ENCODE measurements at places on chromosomes 13 and 19.
A peak's percentile ranks its signal among the peaks of the same experiment; 100 is the strongest.

DNA sequence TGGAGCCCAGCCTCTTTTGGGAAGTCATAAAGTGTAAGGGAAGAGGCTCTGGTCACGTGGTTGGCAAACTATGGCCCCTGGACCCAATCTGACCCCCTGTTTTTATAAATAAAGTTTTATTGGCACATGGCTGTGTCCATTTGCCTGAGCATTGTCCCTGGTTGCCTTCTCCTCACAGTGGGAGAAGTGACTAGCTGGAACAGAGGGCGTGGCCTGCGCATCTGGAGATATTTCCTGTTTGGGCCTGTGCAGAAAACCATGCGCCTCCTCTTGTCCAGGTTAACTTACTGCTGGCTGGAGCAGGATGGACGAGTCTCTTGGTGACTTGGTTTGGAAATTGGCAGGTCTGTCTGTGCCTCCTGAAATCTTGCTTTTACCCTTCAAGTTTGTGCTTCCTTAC is 48.3 kb downstream of the KDM4B start:
- no peak for DNase-seq

DNA sequence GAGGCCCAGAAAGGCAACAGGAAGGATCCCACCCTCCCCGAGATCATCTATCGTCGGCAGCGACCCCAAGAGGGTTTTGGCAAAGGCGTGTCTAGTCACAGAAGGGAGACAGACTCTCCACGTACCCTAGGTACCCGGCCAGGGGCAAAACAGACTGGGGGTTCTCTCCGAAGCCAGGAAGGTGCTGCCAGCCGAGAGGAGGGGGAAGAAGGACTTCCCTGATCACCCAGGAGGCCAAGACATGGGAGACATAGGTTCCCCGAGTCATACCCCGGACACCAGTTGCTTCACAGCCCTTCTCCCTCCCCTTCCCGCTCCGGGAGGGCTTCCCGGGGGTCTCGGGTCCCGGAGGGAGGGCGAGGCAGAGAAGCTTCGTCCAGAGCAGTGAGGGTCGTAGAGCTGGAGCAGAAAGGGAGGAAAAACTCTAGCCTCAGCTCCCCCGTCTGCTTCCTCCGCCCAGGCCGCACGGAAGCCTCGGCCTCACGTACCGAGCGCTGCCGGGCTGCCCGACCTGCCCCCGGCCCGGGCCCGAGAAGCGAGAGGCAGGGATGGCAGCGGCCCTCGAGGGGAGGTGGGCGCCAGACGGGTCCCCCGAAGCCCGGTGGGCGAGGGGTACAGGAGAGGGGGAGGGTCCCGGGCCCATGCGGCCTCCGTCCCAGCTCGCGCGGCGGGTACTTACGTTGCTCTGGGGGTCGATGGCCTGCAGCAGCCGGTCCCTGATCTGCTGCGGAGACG is 644 bp downstream of the MED26 start:
- peak; percentile 31 for DNase-seq

DNA sequence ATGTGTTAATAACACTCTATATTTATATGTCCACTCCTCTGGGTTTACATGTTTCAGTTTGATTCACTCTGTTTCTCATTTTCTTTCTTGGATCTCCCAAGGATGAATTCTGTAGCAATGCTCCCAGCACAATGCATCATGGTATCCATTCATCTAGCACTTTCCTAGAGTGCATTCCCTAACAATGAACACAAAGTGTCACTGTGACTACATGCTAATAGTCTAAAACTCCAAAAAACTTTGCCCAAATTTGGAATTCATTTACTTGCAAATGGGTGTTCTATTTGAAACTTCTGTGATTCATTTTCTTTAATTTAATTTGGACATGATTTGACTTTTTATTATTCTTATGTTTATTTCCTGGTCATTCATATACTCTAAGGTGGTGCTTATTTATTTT is 286.3 kb downstream of the POU4F1 start:
- no peak for DNase-seq

- DNase-seq, result no peak
Observed at GRCh38 chr13:111344471-111345191, 24.2 kb downstream of the TEX29 start.

- DNase-seq, result no peak
Observed at GRCh38 chr13:111316161-111316730, 4.2 kb upstream of the TEX29 start.

DNA sequence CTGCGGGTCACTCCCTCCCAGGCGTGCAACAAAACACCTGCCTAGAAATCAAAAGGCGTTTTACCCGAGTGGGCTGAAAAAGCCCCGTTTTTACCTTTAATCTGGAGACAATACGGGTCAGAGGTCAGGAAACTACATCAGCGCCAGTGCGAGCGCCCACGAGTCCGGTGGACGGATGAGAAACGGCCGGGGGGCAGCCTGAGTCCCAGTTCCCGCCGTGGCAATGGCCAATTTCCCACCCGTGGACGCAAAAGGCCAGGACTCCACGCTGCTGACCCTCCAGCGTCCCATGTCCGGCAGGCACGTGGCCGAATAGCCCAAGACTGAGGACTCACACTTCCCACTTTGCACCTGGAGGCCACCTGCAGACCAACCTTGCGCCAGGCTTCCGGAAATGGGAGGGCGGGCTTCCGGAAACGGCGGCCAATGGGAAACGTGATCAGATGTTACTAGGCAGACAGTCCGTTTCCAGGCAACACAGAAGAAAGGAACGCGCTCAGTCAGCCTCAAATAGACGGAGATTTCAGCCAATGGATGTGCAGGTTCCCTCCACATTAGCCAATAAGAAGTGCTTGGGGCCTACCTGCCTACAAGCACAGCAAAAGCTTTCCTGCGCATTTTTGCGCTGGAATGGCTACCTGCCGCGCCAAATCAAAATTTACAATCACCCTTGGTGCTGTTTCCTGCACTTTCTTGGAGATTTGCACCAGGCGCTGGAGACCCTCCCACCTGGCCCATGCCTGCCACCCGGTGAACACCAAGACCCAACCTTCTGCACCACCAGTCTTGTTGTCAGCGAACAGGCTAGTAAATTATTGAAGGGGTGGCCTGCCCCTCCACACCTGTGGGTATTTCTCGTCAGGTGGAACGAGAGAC is 47.4 kb downstream of the ZFP14 start:
- DNase-seq, result peak; percentile 86

DNA sequence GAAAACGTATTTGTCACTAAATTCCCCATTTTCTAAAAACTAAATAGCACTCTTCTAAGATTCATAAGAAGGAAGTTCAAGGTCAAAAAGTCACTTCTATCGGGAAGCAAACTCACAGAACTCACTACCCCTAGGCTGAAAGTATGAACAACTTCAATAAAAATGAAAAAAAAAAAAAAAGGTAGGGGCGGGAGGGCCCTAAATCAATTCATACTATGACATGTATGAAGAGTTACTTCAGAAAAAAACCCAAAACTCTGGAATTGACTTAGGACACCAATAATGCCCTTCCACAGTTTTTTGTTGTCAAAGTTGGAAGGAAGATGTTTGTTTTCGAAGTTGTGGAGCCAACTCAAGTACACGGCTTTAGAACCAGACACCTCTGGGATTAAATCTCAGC is 1.1 kb downstream of the SUCLA2 start:
- DNase-seq, result no peak

- DNase-seq, result no peak
Observed at GRCh38 chr19:11361771-11362731, 6.8 kb downstream of the PLPPR2 start.

DNA sequence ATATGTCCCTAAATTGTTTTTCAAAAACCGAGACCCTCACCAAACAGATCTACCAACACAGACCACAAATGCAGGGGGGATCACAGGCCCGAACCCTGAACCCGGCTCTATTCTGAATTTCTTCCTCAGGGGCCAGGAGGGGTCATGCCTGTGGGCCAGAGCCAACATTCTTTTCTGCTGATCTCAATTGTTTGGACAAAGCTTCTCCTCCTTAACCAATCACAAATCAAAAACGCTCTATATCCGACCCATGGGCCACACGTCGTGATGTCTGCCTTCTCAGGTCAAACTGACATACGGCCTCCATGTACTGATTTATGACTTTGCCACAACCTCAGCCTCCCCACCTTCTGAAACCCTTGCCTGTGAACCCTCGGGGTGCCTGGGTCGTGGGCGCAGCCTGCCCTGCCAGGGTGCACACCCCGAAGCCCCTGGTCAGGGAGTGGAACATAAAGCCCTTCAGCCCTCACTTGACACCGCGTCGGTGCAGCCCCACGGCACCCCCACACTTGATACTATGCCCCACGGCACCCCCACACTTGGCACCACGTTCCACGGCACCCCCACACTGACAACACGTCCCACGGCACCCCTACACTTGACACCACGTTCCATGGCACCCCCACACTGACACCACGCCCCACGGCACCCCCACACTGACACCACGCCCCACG is 58.4 kb upstream of the C13orf46 start:
- no peak for DNase-seq

DNA sequence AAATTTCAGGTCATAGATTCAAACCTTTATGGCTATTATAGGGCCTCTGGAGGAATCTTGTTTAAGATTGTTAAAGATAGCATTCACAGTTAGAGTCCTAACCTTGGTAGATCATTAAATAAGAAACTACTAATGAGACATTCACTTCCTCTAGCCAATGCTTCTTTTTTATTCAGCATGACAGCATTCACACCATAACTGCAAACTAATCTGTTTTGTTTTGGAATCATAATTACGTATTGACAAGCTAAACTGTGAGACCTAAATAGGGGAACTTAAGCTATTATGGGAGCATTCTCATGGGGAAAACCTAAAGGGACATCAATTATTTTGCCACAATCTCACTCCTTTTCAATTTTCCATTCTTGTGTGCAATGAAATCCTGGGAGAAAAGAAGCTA is 653.8 kb downstream of the PCDH9 start:
- no peak for DNase-seq

- no peak for DNase-seq
Observed at GRCh38 chr19:7618348-7618747, 11.0 kb downstream of the XAB2 start.

DNA sequence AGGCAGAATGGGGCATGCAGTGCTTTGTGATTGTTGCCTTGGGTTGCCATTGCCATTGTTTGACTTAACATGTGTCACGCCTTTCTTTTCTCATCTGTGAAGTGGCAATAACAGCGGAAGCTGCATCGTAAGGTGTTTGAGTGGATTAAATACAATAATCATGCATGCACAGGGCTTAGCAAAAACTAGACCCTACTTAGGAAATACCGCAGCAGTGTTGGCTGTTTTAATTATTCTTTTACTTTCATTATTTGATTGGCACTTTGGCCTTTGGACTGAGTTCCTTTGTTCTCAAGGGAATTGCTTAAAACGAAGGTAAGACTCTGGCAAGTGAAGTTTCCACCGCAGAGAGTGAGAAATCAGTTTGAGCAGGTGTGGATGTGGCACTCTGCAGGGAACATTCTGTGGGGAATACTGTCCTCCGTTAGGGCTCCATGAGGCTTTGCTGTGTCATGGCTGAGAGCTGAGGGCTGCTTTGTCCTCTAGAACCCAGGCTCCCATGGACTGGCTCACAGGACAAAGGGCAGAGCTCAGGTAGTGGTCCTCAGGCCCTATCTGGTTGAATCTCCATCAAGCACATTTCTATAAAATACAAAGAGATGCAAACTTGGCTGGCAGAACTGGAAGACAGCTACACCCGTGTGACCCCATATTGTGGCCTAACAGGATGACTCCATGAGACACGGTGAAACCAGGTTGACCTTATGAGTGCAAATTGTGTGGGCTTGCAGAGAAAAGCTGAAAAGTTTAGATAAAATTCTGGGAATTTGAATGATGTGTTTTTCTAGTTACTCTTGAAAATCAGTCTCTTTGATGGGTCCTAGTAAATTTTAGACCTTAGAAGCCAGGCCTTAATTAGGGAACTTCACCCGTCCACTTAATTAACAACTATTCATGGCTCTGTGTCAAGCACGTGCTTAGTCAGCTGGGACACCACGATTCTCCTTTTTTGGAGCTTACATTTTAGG is 407.2 kb downstream of the KCNRG start:
- DNase-seq, result no peak

GRCh38 chr13:46665248-46665632 is 112.3 kb downstream of the LRCH1 start:
- DNase-seq, result no peak

DNA sequence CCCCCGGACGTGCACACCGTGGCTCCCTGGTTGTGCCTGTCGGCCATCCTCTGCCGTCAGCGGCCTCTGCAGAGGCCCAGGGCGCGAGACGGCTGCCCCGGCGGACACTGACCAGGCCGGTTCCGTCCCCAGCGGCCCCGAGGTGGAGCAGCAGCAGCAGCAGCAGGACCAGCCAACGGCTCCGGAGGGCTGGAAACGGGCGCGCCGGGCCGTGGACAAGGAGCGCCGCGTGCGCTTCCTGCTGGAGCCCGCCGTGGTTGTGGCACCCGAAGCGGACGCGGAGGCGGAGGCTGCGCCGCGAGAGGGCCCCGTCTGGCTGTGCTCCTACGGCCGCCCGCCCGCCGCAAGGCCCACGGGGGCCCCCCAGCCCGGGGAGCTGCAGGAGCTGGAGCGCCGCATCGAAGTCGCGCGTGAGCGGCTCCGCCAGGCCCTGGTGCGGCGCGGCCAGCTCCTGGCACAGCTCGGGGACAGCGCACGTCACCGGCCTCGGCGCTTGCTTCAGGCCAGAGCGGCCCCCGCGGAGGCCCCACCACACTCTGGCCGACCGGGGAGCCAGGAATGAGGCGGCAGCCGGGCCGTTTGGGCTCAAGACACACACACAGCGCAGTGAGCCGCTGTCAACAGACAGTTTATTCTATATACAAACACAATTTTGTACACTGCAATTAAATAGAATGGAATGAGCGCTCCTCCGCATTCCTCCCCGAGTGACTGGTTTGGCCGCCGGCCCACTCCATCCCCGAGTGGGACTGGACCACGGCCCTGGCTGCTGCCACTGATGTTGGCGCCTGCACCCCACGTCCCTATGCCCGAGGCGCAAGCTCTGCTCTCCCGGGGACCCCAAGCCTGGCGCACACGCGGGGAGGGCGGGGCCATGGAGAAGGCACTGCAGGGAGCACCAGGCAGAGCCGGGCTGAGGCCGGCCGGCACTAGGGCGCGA is 9.1 kb downstream of the GRIN3B start:
- DNase-seq, result peak; percentile 65

DNA sequence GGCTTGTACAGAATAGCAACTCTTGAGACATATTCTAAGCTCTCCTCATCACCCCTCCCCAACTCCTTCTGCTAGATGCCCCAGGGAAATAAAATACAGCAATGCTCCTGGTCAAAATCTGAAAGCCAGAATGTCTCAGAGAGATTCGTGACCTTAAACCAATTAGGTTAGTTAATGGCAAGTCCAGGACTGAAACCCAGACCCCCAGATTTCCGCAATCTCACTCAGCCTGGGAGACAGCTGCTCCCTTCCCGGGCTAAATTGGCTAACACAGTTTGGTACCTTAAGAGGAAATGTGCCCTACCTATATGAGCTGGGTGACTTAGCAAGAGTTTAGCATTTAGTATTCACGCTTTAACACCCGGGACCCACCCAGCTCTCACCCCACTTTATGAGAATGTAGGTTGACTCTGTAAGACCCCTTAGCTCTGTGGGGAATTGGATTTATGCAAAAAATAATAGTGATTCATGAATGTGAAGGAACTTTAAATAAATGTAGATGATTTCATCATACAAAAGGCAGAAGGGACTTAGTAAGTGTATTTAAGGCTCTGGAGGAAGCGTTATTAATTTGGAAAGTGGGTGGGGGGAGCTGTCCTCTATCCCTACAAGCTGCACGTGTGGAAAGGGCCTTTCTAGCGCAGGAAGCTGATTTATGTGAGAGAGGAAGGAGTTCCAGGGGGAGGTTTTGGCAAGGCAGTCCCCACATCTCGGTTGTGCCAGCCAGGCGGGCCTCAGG is 1.1 kb downstream of the DLEU7 start:
- no peak for DNase-seq

GRCh38 chr13:28120317-28120716 is 18.0 kb upstream of the PAN3 start:
- no peak for DNase-seq

GRCh38 chr13:26475176-26476110 is 82.0 kb upstream of the WASF3 start:
- no peak for DNase-seq

GRCh38 chr19:40374084-40374483 is 15.9 kb downstream of the HIPK4 start:
- DNase-seq, result no peak

All from left cardiac atrium (tissue), 4 donors.